ENCODE measurements at places on chromosomes 1 and 21.

- DNase-seq, result no peak
Measured at GRCh38 chr21:40754466-40754865, 92.5 kb downstream of the DSCAM start.

DNA sequence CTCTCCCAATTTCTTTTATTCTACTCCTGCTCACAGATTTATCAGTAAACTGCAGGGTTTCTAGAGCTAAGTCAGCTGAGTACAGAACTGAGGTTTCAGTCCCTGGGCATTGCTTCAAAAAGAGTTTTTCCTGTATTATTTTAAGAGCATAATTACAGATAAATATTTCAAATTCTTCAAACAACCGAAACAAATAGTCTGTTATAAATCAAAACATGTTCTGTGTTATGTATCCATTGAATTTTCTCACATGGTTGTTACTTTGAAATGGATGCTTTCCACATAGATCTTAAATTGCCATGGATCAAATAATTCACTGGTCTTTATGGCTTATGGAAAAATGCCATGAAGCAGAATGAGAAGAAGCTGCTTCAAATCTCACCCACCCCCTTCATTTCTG lies 64.5 kb downstream of the LRRC8C start:
- DNase-seq, result no peak

DNA sequence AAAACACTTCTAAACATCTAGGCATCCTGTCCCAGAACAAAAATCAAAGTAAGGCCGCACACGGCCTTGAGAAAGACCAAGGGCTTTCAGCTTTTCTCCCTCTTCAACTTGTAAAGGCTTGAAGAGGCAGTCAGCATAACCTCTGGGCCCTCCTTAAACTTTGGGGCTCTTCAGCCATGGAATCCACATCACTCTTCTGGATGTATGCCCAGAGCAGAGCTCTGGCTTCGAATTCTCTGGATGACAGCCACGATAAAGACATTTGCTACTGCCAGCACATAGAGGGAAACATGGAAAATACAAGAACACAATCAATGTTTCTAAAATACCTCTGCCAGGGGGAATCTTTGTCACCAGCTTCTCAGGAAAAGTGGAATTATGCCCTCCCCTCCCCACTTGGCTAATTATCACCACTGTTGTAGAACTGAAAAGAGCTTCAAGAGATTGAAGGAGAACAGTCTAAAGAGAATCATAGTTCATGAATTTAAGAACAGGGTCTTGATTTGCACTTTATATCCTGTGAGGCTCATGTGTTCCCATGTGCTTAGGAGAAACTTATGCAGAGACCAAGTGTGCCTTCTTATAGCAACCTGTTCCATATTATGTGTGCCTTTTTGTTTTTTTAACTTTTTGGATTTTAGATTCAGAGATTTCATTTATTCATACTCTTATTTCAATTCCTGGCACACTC lies 39.0 kb upstream of the DPT start:
- DNase-seq, result no peak

DNA sequence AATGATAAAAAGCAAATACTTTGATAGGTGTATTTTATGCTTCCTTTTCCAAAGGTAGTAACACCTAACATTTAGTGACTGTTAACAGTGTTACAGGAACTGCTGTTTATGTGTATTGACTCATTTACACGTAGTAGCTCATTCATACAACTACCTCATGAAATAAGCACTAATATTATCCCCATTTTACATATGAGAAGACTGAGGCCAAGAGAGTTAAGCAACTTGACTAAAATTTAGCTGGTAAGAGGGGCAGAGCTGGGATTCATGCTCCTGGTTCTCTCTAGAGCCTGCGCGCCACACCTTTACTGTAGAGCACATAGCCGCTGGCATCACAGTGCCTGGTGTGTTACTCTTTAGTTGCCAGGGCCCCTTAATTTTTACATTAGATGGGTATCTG lies 11.3 kb downstream of the ZBTB40 start:
- no peak for DNase-seq

DNA sequence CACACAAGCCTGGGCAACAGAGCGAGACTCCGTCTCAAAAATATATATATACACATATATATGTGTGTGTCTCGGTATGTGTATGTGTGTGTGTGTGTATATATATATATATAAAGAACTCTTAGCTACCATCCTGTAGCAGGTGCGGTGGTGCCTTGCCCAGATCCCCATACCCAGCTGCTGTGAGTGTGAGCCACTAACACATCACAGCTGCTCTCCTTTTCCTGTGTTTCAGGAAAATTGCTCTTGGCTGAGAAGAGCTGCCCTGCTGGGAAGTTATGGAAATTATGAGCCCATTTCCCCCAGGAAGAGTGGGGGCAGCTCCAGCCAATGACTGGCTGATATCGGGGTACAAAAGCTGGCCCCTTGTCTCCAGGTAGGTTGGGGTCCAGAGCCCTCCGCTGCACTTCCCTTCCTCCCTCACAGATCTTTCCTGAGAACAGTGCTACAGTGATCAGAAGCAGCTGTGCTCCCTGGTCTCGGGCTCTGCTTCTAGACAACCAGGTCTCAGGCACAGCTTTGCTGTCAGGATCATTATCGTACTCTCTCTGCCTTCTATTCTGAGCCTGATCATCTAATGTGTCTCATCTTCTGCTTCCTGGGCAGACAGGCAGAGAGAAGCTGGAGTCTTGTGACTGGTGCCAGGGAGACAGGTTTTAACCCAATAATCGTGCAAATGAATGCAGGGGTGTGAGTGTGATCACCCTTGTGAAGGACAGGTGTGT lies 109.6 kb upstream of the ZNF678 start:
- DNase-seq, result no peak

DNA sequence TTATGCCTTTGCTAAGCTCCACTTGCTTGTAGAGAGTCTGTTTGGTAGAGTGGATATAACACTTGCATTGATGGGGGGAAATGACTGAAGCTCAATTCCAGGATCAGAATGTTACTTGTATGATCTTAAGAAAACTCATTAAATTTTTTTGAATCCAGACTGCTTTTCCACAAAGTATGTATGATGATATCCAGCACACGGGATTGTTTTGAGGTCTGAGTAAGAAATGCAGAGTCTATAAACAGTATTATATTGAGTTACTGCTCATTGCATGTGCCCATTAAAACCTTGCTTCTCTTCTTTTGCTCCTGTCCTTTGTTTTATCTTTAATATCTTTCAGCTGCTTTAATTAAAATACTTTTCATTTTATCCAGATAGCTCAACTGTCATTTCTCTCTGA lies 570.4 kb upstream of the ZRANB2 start:
- no peak for DNase-seq
